ENCODE measurements at places on chromosomes 4 and X. TPM values are rescaled to one million over a fixed set of nuclear protein-coding genes. Genes with fewer than 3 reads are reported as not detected.

ANOS1 gene
- 23.1 TPM for total RNA-seq

FDCSP gene
- total RNA-seq, result not detected

VCX2 gene
- not detected for total RNA-seq

LONRF3 gene
- not detected for total RNA-seq

ZNF711 gene
- 6.7 TPM for total RNA-seq

CXCL10 gene
- total RNA-seq, result not detected

ADGRL3 gene
- total RNA-seq, result 19.6 TPM

AGA gene
- 26.2 TPM for total RNA-seq

- no peak for DNase-seq
- H3K27me3 ChIP-seq, result no peaks in the 10 kb centered on the region
- H3K4me3 ChIP-seq, result no peak overlapping the region
- H3K4me1 ChIP-seq, result peaks cover 3% of the 10 kb centered on the region
- no peak overlapping the region for H3K27ac ChIP-seq
- peaks cover 9% of the 10 kb centered on the region for H3K36me3 ChIP-seq
Measured at GRCh38 chr4:108683479-108683878, 33.1 kb downstream of the OSTC start.

DNA sequence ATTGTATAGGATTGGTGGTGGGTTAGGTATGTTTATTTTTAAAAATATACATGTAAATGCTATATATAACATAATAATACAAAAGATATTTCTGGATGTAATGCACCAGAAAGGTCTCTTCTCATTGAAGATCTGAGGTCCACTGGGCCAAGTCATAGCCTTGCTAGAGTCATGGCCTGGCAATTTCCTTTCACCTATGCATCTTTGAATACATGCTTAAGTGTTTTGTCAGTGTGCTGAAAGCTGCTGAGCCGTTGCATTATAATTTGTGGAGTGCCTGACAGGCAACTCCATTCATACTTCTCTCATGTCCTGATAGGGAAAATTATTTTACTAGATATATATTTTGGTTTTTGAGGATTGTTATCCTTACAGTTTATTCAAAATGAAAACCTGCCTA lies 410.2 kb upstream of the CT83 start:
- H3K27me3 ChIP-seq, result no peaks in the 10 kb centered on the region
- no peak overlapping the region for H3K27ac ChIP-seq
- DNase-seq, result no peak
- H3K4me1 ChIP-seq, result peaks cover 3% of the 10 kb centered on the region

GRCh38 chr4:129254526-129254925 lies 158.6 kb downstream of the C4orf33 start:
- H3K4me3 ChIP-seq, result no peak overlapping the region
- H3K4me1 ChIP-seq, result peaks cover 11% of the 10 kb centered on the region
- H3K36me3 ChIP-seq, result peaks cover 3% of the 10 kb centered on the region
- H3K27ac ChIP-seq, result peak overlapping the region; percentile 1
- DNase-seq, result no peak

DNA sequence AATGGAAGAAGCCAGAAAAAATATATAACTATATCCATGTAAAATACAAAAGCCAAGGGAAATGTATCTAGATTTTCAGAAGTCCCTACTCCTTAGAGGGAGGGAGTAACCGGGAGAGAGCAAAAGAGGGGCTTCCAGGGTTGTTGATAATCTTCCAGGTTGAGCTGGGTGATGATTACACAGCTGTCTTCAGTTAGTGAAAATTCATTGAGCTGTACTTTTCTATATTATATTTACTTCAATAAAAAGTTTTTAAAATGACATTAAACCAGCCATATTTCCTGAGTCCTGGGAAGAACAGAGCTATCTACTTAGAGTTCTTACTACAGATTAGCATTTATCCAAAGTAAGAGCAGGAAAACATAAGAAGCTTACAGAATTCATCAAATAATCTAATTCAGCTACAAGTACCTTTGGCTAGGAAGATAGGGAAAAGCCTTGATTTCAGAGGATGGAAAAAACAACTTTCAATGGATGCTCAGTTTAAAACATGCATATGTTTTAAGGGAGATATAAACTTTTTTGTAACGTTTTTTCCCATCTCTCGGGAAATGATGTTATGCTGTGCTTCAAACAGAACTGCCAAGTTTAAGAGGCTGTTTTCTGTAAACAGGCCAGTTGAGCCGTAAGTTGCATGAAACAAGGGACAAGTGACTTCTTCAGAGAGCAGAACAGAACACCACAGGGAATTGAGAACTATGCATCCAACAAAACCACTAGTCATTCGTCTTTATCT lies 204.6 kb downstream of the SCFD2 start:
- H3K36me3 ChIP-seq, result no peaks in the 10 kb centered on the region
- peaks cover 3% of the 10 kb centered on the region for H3K4me1 ChIP-seq
- H3K27me3 ChIP-seq, result no peaks in the 10 kb centered on the region
- DNase-seq, result no peak

- peaks cover 15% of the 10 kb centered on the region for H3K27me3 ChIP-seq
- DNase-seq, result no peak
Measured at GRCh38 chr4:151908734-151909497, 148.1 kb upstream of the GATB start.

- H3K27ac ChIP-seq, result no peak overlapping the region
- H3K36me3 ChIP-seq, result peaks cover 22% of the 10 kb centered on the region
- peaks cover 19% of the 10 kb centered on the region for H3K4me1 ChIP-seq
- DNase-seq, result peak; percentile 72
Measured at GRCh38 chr4:13415068-13415785, 68.9 kb downstream of the RAB28 start.

DNA sequence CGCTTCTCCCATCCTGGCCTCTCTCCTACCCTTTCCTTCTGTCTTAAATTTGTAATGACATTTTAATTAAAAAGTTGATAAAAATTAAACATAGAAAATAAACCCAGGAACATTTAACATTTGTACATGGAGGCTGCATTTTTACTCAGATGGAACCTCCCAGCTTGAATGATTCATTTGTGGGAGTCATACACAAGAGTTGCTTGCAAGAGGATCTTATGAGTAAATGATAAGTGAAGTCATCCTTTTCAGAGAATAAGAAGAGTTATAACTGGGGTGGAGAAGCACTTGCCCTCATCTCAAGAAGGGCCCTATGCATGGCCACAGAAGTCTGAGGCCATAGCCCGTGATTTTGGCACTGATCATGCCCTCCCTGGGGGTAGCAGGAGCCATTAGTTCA lies 482.9 kb upstream of the BOD1L1 start:
- no peak for DNase-seq
- no peak overlapping the region for H3K4me3 ChIP-seq
- peaks cover 6% of the 10 kb centered on the region for H3K4me1 ChIP-seq
- H3K36me3 ChIP-seq, result no peaks in the 10 kb centered on the region

- no peak for DNase-seq
- H3K27ac ChIP-seq, result peak overlapping the region; percentile 88
- H3K36me3 ChIP-seq, result no peaks in the 10 kb centered on the region
Measured at GRCh38 chr4:22668702-22669101, 24.0 kb upstream of the GBA3 start.

GRCh38 chr4:48162162-48162561 lies 28.1 kb upstream of the TXK start:
- no peak overlapping the region for H3K4me3 ChIP-seq
- peaks cover 17% of the 10 kb centered on the region for H3K4me1 ChIP-seq
- H3K36me3 ChIP-seq, result no peaks in the 10 kb centered on the region
- no peak for DNase-seq
- no peaks in the 10 kb centered on the region for H3K27me3 ChIP-seq
- H3K27ac ChIP-seq, result peak overlapping the region; percentile 89

GRCh38 chr4:165106518-165106917 lies 6.1 kb downstream of the TMEM192 start:
- H3K36me3 ChIP-seq, result peaks cover 2% of the 10 kb centered on the region
- H3K27ac ChIP-seq, result no peak overlapping the region
- H3K4me1 ChIP-seq, result peaks cover 2% of the 10 kb centered on the region
- no peak for DNase-seq
- H3K4me3 ChIP-seq, result no peak overlapping the region
- H3K27me3 ChIP-seq, result no peaks in the 10 kb centered on the region

DNA sequence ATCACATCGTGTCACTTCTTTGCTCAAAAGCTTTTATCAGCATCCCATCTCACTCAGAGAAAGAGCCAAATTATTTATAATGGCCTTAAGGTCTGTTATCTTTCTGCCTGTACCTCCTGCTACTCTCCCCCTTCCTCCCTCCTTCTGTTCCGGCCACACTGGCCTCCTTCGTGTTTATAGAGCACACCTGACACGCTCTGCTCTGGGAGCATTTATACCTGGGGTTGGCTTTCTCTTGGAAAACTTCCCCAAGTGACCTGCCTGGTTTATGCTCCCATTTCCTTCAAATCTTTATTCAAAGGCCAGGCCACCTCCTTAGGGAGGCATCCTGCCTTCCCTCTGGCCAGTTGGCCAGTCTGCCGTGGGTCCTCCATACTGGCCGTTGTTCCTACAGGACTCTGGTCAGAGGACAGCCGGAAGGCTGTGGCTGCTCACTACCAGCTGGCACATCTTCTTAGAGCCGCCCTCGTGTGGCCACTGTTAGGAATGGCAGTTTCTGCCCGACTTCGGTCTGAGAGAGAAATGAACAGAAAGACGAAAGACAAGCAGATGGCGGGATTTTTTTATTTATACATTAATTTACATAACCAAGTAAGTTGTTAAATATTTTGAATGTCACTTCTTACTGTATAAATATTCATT lies 80.2 kb upstream of the CBLL2 start:
- peak overlapping the region; percentile 44 for H3K4me3 ChIP-seq
- peaks cover 10% of the 10 kb centered on the region for H3K4me1 ChIP-seq
- H3K27ac ChIP-seq, result peak overlapping the region; percentile 65
- H3K36me3 ChIP-seq, result peaks cover 2% of the 10 kb centered on the region

DNA sequence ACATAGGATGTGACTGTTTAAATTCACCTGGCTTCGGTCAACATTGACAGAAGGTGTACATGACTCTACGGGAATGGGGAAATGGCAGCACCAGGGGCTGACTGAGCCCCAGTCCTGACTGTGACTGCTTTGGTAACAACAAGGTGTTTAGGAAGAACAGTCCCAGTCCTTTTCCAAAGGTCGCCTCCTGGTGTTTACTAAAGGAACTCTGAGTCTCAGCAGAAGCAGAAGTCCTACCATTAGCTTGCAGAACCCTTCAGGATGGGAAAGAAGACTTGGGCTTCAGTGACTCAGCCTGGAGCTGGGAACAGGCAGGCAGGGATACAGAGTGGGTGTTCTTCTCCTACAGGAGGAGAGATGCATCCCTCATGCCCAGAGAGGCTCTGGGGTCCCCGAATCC lies 103.3 kb downstream of the MGST2 start:
- H3K4me1 ChIP-seq, result peaks cover 6% of the 10 kb centered on the region
- no peak overlapping the region for H3K27ac ChIP-seq
- H3K4me3 ChIP-seq, result no peak overlapping the region
- no peaks in the 10 kb centered on the region for H3K36me3 ChIP-seq
- no peaks in the 10 kb centered on the region for H3K27me3 ChIP-seq

- H3K27me3 ChIP-seq, result peaks cover 16% of the 10 kb centered on the region
- H3K4me3 ChIP-seq, result no peak overlapping the region
- H3K27ac ChIP-seq, result no peak overlapping the region
- DNase-seq, result no peak
Measured at GRCh38 chr4:81913427-81913879, 441.7 kb upstream of the RASGEF1B start.

- no peak for DNase-seq
- no peak overlapping the region for H3K27ac ChIP-seq
- no peak overlapping the region for H3K4me3 ChIP-seq
- no peaks in the 10 kb centered on the region for H3K4me1 ChIP-seq
Measured at GRCh38 chrX:54430519-54430918, 9.7 kb upstream of the TSR2 start.

DNA sequence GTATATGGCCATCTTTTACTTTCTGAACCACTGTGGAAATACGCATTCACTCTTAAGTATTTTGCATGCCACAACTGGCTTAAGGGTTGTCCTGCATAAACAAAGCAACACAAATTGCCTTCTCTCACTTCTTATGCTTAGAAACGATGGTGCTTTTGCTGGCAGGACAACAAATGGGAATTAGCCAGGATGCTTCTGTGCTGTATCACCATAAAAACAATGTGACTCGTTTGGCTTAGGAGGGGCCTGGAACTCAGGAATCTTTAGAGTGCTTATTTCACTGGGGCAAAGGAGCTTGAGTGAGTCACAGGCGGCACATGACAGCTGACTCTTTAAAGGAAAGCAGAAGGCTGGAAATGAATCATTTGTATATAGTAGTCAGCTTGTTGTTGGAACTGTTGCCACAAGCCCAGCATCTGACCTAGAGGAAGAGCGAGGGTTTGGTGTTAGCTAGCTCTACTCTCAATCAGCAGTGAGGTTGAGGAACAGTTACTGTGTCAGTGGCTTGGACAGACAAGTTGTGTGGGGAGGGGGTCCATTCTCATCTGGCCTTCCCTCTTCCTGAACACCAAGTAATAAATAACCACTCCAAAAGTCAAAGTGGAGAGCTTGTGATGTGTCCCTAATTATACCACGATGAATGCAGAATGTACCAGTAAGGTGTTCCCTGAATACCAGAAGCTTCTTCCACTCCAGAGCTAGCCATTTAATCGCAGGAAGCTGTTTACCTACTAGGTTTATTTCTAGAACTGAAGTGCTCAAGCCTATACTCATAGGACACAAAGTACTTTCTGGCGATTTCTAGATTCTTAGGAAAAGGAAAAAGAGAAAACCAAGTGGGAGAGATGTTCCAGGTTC lies 293.1 kb downstream of the CAMK2D start:
- no peak for DNase-seq
- H3K4me3 ChIP-seq, result peak overlapping the region; percentile 39
- no peaks in the 10 kb centered on the region for H3K27me3 ChIP-seq
- peaks cover 42% of the 10 kb centered on the region for H3K4me1 ChIP-seq

GRCh38 chr4:188021548-188022249 lies 26.1 kb downstream of the ZFP42 start:
- peaks cover 25% of the 10 kb centered on the region for H3K4me1 ChIP-seq
- peak overlapping the region; percentile 80 for H3K27ac ChIP-seq
- H3K36me3 ChIP-seq, result no peaks in the 10 kb centered on the region
- H3K27me3 ChIP-seq, result no peaks in the 10 kb centered on the region

GRCh38 chr4:138510053-138510452 lies 267.9 kb upstream of the SLC7A11 start:
- H3K27ac ChIP-seq, result no peak overlapping the region
- no peak for DNase-seq
- no peaks in the 10 kb centered on the region for H3K27me3 ChIP-seq
- peaks cover 15% of the 10 kb centered on the region for H3K36me3 ChIP-seq

- H3K27ac ChIP-seq, result no peak overlapping the region
- H3K4me1 ChIP-seq, result peaks cover 30% of the 10 kb centered on the region
- no peaks in the 10 kb centered on the region for H3K27me3 ChIP-seq
- H3K36me3 ChIP-seq, result no peaks in the 10 kb centered on the region
Measured at GRCh38 chrX:134672101-134672500, 13.8 kb upstream of the PLAC1 start.

Measured in chondrocyte (in vitro differentiated cells).